NCI-H510A treated with DMSO at 0.1 percent for 48 hours (cell line): ENCODE measurements at places on chromosomes 12 and 14.
A peak's percentile ranks its signal among the peaks of the same experiment; 100 is the strongest.

- no peak for DNase-seq
Measured at GRCh38 chr14:61596990-61597389, 98.3 kb upstream of the HIF1A start.

- DNase-seq, result no peak
Measured at GRCh38 chr14:36652542-36653201, 9.0 kb upstream of the PAX9 start.

- no peak for DNase-seq
Measured at GRCh38 chr14:77990337-77990736, 179.8 kb upstream of the NRXN3 start.

DNA sequence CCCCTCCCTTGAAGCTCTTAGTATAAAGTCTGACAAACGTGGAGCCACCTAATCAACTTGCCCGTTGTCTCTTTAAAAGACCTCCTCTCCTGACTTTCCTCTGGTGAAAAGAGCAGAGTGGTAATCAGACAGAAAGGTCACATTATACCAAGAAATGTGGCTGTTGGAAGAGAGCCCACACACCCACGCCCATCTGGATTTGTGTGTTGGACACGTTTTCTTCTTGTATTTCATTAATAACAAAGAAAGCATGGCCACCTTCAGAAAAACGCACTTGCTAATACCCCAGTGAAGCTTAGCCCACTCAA is 41.3 kb downstream of the CCDC60 start:
- no peak for DNase-seq

- peak; percentile 24 for DNase-seq
Measured at GRCh38 chr12:121060149-121061001, 21.3 kb upstream of the OASL start.

DNA sequence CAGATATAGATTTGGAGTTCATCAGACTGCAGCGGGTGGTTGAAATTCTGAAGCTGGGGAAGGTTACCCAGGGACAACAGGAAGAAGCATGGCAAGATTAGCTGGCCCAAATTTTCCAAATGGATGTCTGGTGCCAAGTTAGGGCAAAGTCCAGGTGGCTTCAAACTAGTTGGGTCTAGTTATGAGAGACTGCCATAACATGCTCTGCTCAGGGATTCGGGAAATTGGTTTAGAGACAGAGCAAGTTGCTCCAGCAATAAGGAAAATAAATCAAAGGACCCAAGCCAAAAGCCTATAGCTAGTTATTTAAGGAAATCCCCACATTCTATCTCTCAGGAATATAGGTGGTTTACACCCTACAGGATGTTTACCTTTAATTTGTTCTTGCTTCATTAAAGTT is 125.7 kb upstream of the BTG1 start:
- DNase-seq, result no peak

- no peak for DNase-seq
Measured at GRCh38 chr12:45302621-45303369, 86.9 kb downstream of the ANO6 start.

- no peak for DNase-seq
Measured at GRCh38 chr14:79229383-79229909, 981.9 kb downstream of the DIO2 start.

GRCh38 chr12:112116232-112117060 is 7.9 kb upstream of the NAA25 start:
- DNase-seq, result peak; percentile 78

- DNase-seq, result no peak
Measured at GRCh38 chr14:101732118-101732517, 29.4 kb upstream of the PPP2R5C start.

DNA sequence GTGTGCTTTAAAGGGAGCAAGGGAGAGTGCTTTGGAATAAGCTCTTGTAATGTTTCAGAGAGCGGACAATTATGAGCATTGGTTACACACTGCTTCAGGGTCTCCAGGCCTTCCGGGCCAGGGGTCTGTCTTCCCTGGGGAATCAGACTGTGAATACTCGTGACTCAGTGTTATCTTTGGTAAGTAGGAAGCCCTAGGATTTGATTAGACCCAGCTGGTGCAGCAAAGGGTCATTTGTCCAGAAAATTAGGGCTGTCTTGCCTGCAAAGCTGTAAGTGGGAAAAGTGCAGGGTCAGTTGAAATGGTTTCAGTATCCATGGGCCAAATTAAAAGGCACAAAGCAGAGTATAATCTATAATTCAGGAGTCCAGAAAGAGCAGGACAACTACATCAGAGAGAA is 475.6 kb downstream of the MED13L start:
- no peak for DNase-seq

DNA sequence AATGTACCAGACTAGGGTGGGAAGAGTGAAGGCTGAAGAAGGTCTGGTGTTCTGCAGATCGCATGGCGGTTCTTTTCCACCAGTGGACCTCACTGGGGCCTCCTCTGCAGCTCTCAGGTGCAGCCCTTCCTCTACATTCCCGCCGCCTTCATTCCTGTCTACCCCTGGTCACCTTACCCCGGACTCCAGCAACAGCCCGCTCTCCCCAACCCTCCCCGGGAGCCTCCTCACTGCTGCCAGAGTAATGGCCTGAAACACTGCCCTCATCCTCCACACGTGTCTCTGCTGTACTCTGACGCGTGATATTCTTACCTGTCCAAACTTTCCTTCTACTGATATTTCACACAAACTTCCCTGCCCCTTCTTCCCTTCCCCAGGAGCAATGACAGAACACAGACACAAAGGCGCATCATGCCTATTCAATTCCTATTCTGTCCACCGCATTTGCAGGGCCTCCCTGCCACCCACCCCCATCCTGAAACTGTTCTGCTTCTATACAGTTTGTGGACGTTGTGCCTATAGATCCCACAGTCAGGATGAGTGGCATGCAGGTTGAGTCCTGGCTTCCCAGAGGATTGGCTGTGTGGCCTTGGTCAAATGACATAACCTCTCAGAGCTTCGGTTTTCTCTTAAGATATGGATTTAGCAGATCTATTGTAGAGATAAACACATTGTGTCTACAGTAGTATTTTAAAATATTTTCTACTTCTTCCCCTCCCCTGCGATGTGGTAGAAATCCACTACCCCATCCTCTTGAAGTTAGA is 1.7 kb upstream of the NUAK1 start:
- no peak for DNase-seq

DNA sequence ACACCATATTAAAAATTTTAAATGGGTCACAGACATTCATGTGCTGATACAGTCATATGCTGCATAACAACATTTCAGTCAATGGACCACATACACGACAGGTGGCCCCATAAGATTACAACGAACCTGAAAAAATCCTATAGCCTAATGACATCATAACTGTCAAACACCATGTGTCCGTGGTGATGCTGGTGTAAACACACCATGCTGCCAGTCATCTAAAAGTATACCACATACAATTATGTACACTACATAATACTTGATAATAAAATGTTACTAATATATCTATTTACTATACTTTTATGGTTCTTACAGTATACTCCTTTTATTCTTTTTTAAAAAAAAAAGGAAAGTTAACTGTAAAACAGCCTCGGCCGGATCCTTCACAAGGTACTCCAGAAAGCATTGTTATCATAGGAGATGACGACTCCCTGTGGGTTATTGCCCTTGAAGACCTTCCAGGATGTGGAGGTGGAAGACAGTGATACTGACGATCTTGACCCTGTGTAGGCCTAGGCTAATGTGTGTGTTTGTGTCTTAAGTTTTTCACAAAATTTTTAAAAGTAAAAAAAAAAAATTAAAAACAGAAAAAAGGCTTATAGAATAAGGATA is 5.0 kb upstream of the TDG start:
- DNase-seq, result no peak

GRCh38 chr12:108645686-108646599 is 12.2 kb upstream of the SELPLG start:
- DNase-seq, result no peak

GRCh38 chr14:45610318-45610717 is 357.3 kb upstream of the MIS18BP1 start:
- DNase-seq, result no peak

- DNase-seq, result no peak
Measured at GRCh38 chr12:31298922-31299321, 27.0 kb downstream of the SINHCAF start.

DNA sequence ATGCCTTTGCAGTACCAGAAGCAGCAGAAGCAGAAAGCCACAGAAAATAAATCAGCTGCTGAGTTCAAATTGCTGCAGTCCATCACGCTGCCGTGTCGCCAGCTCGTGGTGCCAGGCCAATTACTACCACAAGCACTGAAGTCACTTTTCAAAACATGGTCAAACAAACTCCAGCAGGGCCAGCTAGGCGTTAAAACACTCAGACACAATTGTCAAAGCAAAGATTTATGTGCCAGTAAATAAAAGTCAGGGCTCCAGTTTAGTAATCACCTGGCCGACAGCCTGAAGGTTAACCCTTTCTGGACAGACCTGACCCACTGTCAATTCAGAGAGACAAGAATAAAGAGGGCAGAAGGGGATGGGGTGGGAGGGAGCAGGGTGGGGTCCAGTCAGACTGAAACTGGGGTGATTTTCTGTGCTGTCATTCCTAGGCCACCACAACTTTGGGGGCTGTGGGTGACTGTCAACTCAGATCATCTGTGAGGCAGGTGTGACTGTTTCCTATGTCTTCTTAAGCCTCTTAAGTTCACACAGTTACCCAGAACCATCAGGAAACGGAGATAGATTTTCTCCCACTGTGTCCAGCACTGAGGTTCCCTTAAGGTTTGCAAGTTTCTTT is 109.8 kb upstream of the FUT8 start:
- peak; percentile 93 for DNase-seq

DNA sequence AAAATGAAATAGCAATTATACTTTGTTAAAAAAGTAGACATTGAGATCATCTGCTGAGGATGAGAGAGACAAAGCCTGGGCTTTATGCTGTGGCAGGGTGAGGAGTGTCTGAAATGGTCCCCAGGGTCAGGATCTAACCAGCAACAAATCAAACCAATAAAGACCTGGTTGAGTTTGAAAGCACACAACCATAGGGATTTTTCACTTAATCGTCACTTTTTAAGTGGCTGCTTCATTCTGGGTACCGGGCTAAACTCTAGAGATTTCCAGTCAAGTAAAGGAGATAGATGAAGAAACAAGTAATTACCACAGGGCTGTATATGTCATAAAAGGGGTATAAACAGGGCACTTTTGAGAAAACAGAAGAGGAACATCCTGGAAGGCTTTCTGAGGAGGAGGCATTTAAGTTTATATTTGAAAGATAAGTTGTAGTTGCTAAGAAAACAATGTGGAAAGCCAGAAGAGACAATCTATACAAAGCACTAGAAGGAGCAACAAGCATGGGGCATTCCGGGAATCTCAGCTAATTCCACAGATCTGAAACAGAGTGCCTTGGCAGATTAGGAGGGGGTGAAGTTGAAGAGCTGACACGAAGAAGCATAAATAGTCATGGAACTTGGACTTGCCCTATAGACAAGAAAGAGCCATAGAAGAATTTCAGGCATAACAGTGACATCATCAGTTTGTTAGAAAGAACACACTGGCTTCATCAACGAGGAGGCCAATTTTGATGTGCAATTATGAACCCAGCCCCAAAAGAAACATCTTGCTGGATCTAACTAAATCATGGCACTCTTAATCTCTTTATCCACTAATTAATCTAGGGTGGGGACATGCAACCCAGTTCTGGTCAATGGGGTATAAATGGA is 46.9 kb upstream of the FRS2 start:
- DNase-seq, result no peak

- DNase-seq, result peak; percentile 63
Measured at GRCh38 chr12:51218607-51219161, 822 bp upstream of the POU6F1 start.

DNA sequence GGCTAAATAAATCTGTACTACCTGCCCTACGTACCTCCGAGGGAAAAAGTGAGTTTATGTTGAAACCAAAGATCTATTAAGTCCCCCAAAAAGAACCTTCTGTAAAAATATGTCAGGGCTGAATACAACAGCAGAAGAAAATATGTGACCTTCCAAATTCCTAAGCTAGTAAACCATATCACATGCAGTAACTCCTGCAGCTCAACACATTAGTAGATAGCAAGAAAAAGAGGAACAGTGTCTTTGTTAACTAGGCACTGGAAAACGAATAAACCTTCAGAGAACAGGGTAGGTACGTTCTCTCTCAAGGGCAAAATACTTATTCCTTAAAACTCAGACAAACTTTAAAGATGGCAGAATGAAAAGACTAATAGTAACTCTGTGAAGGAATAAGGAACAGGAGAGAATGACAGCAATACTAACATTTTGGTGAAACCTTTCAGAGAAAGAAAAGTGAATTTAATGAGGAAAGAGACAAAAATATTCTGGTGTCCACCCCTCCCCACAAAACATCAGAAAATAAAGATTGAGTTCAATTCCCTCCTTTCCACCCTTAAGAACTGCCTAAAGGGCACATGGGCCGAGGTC is 18.0 kb downstream of the CBX5 start:
- no peak for DNase-seq

GRCh38 chr12:103780093-103780440 is 61.0 kb downstream of the NT5DC3 start:
- DNase-seq, result no peak

GRCh38 chr12:88142610-88142991 is 494 bp downstream of the TMTC3 start:
- DNase-seq, result peak; percentile 82

GRCh38 chr12:77521508-77522115 is 309.1 kb upstream of the NAV3 start:
- no peak for DNase-seq

- DNase-seq, result no peak
Measured at GRCh38 chr12:59131462-59131861, 211.2 kb upstream of the LRIG3 start.

DNA sequence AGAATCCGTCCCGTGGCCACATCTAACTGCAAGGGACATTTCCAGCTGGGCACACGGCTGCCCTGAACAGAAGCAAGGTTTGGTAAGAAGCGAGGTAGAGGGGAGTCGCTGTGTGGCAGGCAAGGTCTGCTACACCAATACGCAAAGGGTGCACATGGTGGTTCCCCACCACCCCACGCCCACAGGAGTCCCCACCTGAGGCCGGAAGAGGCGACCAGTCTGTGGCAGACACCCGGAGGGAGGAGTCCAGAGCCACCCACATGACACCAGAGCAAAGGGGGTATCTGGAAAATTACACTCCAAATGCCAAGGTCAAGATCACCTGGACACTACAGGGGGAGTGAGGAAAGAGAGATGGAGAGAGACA is 47.1 kb upstream of the GALNT9 start:
- DNase-seq, result no peak

GRCh38 chr12:25594376-25594775 is 41.3 kb upstream of the LMNTD1 start:
- DNase-seq, result no peak

GRCh38 chr12:117362391-117362790 is 965 bp upstream of the NOS1 start:
- no peak for DNase-seq

GRCh38 chr14:74488786-74489397 is 4.2 kb downstream of the NPC2 start:
- no peak for DNase-seq

DNA sequence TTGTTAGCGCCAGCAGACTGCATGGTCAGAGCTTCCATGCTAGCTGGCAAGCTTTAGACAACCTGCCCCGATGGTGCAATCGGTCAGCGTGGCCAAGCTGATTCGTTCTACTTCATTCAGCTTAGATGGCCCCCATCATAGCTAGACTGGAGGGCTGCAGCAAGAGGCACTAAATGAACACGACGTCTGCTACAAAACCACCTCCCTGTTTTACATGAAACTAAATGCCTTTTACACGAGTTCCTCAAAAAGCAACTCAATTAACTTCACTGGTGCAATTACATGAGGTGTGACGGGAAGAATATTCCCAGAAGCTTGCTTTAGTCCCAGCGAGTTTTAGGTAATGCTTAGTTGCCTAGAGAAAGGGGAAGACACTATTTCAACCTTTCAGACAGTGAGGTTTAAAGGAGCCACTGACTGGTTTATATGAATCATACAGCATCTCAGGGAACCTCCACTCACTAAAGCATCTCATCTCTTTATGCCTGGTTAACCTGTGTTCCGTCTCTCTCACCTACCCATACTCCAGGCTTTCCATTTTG is 8.4 kb downstream of the NIN start:
- DNase-seq, result no peak
